ENCODE measurements at places on chromosomes 7 and 10. TPM values are rescaled to one million over a fixed set of nuclear protein-coding genes. Genes with fewer than 3 reads are reported as not detected.

Gene LRIT1
- total RNA-seq: not detected

Gene OR2F2
- not detected for total RNA-seq

Gene IFRD1
- total RNA-seq: 56.8 TPM

Gene GPR26
- total RNA-seq: not detected

Gene UCN3
- not detected for total RNA-seq

Gene METTL27
- 4.7 TPM for total RNA-seq

Gene GRK5
- 29.4 TPM for total RNA-seq

Gene MXI1
- 7.8 TPM for total RNA-seq

Gene AKR1C8
- not detected for total RNA-seq
